ENCODE measurements at places on chromosomes 7 and 10. TPM values are rescaled to one million over a fixed set of nuclear protein-coding genes. Genes with fewer than 3 reads are reported as not detected.

AS3MT gene
- 17.2 TPM for total RNA-seq

DNA sequence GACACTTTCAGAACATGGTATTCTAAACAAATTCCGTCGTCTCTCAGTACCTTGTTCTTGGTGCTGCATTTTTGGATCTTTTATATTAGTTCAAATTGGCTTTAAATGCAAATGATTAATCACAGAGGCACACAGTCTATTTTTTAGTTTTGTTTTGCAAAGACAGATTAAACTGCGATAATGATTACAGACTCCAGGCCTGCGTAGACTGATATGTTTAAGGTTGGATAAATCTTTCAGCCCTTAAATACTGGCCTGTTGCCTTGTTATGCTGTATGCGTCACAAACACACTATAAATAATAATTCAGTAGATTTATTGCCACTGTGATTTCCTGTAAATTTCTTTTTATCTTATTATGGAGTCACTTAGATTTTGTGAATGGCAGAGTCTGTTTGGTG lies 19.3 kb downstream of the CACNB2 start:
- no peak for DNase-seq

DNA sequence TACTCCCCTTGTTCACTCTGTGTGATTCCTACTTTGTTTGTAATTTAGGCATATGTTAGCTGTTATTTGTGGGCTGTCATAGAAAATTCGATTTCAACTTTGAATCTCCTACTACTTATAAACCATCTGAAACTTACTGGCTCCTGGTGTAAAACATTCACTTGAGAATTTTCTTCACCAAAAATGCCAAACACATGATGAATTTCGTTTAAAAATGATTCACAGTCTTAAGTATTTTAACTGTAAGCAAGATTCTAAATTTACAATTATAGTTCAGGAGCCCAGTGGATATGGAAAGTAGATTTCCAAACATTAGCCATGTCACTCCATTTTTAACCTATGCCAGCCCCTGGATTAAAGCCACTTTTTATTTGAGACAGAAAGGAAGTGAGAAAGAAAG lies 3.1 kb downstream of the CPED1 start:
- no peak for DNase-seq

- DNase-seq, result no peak
Observed at GRCh38 chr10:3936422-3937040, 151.5 kb upstream of the KLF6 start.

DNA sequence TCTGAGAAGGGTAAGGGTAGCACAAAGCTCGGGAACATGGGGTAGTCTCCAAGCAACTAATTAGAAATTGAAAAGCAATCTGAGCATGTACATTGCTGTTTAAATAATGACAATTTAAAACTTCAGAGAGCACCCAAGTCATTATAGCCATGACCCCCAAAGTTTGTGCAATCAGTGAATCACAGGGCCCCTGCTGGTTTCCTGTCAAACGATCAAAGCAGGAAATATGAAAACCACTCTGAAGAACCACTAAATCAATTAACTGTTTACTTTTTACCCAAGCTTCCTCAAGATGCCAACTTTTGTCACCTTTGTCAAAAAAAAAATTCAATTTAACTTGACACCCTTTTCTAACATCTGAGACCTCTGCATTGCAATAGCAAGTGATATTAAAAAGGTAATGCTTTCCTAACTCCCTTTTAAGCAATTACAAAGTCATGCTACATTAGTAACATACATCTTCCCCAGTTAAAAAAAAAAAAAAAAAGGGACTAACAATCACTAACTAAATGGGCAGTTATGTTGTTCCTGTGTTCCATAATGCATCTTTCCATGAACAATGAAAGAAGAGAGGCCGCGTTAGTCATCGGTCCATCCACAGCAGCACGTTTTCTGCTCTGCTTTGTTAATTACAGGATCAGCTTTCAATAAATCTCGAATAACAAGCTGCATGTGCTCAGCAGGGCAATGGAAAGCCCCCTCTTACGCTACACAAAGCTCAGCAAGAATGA lies 80.6 kb downstream of the ETV1 start:
- no peak for DNase-seq

DNA sequence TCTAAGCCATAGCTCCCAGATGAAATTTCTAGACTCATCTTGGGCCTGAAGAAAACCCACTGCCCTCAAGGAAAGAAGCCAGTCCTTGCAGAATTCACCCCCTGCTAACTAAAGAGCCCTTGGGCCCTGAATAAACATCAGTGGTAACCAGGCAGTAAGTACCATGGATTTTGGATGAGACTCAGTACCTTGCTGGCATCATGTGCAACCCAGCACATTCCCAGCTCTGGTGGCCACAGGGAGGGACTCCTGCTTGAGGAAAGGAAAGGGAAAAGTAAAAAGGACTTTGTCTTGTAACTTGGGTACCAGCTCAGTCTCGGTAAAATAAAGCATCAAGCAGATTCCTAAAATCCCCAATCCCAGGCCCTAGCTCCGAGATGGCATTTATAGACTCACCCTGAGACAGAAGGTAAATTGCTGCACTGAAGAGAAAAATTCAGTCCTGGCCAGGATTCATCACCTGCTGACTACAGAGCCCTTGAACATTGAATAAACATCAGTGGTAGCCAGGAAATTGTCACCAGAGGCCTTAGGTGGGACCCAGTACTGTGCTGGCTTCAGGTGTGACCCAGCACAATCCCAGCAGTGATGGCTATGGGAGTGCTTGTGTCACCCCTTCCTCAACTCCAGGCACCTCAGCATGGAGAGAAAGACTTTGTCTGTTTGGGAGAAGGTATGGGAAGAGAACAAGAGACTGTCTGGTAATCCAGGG lies 31.2 kb upstream of the SFTPD start:
- no peak for DNase-seq

CHRM2 gene
- 76.2 TPM for total RNA-seq

GIMAP6 gene
- total RNA-seq, result 24.3 TPM

VWA2 gene
- total RNA-seq, result not detected

STEAP1B gene
- total RNA-seq, result 0.63 TPM

DNA sequence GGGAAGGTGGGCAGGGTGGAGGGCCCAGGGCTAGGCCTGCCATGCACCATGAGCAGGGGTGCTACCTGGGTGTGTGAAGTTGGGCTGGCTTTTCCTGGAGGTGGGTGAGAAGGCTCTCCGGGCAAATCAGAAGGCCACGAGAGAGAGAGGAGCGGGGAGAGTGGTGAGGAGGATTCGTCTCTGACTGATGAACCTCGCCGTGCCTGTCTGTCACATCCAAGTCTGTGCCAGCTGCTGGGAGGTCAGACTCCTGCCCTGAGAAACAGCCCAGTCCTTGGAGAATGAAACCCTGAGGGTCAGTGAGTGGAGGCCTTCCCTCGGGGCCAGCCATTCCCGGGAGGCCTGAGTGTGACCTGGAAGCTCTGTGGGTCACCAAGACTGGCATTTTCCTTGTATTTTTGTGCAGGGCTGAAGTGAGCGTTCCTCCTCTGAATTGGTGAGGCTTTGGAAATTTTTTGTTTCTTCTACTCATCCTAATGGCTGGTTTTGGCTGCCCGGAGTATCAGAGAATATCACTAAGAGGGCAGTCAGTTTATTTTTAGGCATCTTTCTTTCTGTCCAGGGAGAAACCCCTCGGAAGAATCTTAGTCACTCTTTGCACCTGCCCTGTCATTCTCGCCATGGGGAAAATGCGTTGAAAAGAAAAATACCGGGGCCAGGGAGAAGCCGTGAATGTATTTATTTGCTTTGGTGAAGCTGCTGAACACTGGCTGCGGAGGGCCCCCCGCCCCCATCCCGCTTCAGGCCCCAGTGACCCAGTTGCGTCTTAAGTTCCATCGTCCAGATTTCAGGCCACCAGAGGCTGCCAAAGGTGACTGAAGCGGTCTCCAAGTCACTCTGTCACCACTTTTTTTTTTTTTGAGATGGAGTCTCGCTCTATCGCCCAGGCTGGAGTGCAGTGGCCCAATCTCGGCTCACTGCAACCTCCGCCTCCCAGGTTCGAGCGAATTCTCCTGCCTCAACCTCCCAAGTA lies 6.5 kb upstream of the AP5Z1 start:
- no peak for DNase-seq

CYP26A1 gene
- not detected for total RNA-seq

CAV1 gene
- total RNA-seq, result 266 TPM
